Hematopoietic multipotent progenitor cell treated with erythropoietin and hydrocortisone succinate and interleukin-3 and kit ligand, for 15 days (in vitro differentiated cells): ENCODE measurements at places on chromosomes 13 and 19.

DNA sequence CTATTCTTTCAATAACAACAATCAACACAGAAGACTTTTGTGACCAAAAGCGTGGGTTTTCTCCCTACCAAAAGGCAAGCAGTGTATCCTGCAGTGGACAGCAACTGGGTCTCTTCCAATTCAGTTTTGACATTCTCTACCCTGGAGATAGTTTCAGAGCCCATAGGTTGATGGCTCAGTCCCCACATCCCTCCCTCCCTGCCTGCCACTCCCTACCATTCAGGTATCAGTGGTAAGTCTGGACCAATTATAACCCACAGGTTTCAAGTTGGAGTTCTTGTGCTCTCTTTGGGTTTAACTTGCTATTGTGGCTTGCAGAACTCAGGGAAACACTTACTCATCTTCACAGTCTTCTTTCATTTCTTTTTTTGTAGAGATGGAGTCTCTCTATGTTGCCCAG, 60.2 kb downstream of the ZNF823 start:
- DNase-seq, result no peak

- no peak for DNase-seq
Observed at GRCh38 chr13:80083853-80084676, 256.9 kb downstream of the SPRY2 start.

DNA sequence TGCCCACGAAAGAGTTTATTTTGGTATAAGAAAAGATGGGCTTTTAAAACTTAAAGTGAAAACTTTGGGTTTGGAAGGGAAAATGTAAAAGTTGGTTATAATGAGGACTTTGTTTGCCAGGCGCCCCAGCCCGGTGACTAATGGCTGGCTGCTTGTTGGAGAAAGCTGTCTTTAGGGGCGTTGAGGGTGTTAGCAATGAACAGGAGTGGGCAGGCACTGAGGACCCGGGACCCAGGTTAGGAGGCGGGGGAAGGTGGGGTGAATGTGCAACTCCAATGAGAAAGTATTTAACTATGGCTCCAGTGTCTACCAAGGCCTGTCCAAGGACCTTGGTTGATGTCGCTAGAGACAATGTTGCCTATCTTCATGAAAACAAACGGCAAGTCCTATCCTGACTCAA, 118.6 kb downstream of the ZNF536 start:
- DNase-seq, result no peak

DNA sequence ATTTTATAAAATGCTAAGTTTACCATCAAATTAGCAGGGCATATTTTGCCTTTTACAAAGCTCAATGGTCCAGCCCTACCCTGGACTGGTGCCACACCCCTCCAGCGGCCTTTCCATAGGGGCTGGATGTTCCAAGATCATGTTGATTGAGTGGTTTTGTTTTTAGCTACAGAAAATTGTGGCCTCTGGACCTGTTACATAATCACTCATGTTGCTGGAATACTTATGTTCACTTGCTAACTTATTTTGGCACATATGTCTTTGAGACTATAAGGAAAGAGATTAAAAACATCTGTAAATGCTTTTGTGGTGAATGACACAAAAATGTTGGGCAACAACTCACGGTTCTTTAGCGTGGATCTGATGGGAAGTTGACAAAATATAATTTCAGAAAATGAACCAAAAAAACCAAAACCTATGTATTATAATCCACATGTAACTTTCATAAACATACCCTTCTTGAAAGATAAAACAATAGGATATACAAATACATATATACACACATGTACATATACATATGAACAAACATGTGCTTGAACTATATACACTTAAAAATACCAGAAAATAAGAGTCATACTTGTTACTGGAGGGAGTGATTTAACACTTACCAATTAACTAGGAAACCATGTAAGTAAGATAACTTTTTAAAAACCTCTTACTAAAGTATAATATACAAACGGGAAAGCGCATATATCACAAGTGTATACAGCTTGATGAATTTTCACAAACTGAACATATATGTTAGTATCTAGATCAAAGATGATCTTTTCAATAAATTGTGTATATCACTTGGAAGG, 46.6 kb upstream of the SLC15A1 start:
- DNase-seq, result no peak

DNA sequence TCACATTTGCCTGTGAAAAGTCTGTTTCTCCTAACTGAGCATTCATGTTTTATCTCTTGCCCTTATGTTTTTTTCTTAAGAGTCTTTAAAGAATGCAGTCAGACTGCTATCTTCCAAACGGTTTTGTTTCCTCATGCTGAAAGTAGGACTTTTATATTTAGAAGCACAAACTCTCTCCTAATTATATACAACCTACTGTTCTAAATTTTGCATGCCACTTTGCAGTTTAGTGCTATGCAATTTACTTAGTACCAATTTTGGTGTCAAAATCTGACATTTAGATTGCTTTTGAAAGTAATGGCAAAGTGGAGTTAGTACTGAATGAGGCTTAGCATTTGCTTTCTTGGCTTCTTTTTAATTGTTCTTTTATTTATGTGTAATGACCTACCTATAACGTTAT, 55.1 kb upstream of the PCDH20 start:
- no peak for DNase-seq

DNA sequence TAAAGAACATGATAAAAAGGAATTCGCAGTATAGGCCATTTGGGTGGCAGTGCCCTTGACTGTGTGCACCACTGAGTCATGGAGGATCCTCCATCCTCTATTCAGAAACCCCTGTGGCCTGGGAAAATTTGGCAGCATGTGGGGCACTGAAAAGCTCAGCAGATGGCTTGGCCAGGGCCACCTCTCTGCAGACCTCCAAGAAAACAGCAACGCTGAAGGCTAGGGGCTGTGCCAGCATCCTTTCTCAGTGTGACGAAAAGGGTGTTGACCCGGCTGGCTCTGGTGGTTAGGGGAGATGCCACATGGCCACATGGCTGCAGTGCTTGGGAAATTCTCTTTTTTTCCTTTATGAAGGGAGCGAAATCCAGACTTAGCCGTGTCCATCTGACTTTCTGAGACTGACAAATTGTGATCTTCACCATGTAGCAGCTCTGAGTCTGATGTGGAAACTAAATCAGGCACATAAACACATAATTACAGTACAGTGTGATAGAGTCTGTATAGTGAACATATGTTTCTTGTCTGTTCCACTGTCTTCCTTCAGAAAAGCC, 178.0 kb downstream of the KCTD12 start:
- no peak for DNase-seq

DNA sequence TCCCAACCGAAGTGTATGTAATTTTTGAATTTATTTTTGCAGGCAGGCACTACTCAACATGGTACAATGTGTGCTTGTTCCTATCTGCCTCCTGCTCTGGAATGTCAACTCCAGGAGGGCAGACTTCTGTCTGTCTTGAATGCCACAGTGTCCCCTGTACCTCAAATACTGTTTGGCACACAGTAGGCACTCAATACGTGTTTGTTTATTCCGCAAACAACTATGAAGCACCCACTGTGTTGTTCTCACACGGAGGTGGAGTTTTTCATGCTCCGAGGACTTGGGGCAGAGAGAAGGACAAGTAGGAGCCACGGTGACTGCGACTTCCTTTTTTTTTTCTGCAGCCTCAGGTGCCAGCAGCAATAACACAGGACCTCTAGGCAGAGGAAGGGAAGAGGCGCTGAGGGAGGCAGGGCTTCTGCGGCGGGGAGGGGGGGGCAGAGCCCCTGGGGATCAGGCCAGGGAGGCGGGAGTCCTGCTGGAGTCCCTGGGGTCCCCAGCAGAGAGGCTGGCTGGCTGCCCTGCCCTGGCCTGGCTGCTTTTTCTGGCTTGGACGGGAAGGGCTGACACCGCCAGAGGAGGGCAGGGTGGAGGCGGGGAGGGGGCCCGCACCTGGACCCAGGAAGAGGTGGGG, 29.3 kb upstream of the TNFAIP8L1 start:
- DNase-seq, result no peak

DNA sequence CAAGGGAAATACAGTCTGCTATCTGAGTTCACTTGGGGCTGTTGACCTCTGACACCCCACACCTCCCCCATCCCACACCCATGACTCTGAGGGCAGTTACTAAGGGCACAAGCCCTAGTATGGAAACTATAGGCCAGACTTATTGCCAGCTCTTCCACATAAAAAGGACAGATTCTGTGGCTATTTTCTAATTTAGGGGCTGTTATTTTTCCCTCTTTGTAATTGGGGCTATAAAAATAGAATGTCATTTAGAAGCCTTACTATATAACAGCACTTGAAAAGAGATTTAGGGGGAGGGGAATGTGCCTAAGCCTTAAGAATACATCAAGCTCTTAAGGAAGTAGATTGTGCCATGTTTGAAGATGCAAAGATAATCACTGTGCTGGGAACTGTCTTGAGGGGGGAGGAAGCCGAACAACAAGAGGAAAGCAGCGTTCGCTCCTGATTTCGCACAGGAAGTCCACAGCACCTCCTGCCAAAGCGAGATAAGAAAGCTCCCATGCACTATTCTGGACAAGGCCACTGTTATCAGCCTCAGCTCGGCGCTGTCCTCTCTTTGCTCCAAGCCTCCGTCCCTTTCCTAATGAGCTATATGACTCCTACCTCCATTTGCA, 86.6 kb downstream of the FLT1 start:
- DNase-seq, result peak; percentile 17

- no peak for DNase-seq
Observed at GRCh38 chr13:39685652-39686051, 30.2 kb downstream of the COG6 start.

DNA sequence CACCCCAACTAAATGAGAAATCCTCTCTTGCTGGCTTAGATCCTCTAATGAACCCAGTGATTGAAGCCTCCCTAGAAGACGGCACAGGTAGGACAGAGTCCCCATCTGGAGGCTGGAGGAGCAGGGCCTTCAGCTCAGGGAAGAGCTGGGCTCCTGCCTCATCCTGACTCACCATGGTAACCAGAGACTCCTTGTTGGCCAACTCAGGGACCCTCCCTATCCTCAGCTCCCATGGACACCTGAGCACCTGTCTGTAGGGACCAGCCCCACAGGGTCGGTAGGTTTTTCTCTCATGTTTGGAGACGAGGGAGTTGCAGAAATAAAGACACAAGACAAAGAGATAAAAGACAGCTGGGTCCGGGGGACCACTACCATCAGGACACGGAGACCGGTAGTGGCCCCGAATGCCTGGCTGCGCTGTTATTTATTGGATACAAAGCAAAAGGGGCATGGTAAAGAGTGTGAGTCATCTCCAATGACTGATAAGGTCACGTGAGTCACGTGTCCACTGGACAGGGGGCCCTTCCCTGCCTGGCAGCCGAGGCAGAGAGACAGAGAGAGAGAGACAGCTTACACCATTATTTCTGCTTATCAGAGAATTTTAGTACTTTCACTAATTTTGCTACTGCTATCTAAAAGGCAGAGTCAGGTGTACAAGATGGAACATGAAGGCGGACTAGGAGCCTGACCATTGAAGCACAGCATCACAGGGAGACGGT, 26.6 kb downstream of the SIGLEC7 start:
- DNase-seq, result no peak

DNA sequence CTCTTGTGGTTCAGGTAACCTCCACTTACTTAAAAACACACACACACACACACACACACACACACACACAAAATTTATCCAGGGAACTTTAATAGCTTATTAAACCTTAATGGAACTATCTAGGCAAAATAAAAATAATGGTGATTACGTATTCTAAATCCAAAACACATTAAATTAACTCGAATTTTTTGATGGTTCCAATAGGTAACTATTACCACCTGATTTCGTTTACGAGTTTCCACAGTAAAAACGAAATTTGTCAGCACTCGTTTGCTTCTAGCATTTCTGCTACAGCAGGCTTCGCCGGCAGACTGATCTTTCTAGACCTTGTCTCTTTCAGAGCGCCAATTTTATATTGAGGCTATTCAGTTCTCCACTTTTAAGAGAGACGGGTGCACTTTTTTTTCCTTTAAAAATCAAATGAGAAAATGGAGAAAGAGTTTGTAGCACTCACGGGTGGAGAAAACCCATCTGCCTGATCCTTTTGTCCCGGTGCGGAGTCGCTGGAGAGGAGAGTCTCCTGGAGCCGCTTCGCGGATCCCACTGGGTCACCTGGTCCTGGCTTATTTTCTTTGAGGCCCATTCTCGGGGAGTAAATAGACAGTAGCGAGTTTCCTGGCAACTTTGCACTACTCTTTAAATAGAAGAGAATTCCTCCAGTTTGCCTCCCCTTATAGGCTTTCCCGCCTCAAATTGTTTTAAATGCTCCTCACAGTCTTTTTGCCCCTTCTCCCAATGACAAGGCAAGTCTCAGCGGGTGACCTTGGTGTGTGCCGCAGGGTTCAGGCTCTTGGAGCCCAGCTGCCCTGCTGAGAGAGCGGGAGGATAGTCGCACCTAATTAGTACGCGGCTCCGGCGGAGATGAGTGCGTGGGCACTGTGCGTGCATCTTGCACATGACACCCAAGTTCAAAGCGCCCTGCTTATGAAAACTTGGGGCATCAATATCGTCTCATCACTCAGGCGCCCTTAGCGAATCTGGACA, 117.0 kb downstream of the KCNRG start:
- DNase-seq, result no peak

DNA sequence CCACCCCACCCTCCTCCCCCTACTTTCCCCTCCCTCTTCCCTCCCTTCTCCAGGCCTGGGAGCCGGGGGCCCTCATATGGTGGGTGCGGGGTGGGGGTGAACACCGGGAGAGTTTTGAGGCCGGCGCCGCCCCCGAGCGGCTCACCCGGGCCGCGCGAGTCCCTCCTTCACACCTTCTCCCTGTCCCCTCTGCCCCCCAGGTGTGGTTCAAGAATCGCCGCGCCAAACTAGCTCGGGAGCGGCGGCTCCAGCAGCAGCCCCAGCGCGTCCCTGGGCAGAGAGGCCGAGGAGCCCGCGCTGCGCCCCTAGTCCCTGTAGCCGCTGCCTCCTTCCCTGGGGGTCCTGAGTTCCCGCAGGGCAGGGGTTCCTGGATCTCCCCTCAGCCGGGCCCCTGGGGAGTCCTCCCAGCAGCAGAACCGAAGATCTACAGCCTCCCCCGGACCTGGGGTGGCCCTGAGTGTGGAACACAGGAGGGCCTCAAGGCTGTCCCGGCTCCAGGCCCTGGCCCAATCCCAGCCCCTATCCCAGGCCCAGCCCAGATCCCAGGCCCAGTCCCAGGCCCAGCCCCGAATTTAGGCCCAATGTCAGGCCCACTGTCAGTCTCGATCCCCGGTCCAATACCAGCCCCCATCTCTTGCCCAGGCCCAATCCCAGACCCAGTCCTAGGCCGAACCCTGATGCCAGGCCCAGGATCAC, 1.7 kb downstream of the TPRX2 start:
- no peak for DNase-seq

- DNase-seq, result no peak
Observed at GRCh38 chr19:54207676-54207982, 7.0 kb downstream of the RPS9 start.

DNA sequence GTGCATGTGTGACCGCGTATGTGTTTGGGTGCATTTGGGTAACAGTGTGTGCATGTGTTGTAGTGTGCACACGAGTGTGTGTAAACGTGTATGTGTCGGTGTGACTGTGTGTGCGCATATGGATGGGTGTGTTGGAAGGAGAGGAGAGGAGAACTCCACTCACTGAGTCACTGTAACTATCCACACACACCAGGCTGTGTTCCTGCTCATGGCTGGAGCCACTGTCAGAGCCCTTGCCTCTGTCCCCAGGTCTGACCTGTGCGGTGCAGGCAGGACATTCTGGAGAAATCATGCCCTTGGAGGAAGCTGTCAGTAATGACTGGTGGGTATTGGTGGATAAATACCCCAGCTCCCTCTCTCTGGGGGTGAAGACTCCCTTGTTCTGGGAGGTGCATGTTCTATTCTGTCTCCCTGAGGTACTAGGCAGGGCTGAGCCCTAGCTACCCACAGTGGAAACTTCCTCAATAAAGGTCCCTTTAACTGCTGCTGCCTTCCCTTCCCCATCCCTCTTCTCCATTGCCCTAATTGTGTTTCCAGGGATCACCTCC, 48.4 kb downstream of the CYP4F22 start:
- no peak for DNase-seq
